ENCODE measurements at places on chromosomes 13 and 19.

DNA sequence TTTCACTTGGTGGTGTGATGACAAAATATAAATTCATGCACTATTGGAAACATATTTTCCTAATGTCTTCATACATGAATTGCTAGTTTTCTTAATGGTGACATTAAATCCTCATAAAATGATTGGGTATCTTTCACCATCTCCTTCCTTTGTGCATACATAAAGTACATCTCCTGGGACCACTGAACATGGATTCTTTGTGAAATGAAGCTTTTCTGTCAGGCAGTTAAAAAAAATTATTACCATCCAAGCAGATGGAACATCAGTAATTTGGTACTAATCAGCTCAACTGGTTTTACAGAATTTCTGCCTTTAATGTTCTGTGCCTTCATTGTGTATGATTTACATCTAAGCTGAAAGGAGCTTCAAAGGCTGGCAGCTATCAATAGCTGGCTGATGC, 891.7 kb upstream of the SLC10A2 start:
- DNase-seq, result no peak

DNA sequence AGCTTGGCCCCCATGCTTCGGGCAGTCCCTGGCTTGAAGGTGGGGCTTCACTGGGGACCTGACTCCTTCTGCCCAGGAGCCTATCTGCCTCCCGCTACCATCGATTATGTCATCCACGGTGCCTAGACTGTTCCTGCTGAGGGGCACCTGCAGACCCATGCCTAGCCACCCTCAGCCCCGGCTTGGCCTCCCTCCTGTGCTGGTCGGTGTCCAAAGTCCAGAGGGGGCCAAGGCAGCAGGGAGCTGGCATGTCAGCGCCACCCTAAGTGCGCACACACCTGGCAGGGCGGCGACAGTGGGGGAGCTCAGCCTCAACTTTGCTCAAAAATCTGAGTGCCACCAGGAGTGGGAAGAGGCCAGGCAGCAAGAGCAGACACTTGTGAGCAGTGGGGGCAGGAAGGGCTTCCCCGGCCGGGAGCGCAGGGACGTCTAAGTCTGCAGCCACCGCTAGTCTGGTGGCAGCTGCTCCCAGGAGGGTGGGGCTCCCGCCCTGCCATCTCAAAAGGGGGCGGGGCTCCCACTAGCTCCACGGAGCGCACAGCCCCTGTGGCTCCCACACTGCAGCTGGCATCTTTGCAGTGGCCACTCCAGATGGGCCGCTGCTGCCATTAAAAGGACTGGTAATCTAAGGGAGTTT, 13.5 kb upstream of the URAD start:
- no peak for DNase-seq

GRCh38 chr13:77415253-77416071, 88.6 kb upstream of the MYCBP2 start:
- DNase-seq, result no peak

- DNase-seq, result no peak
Observed at GRCh38 chr13:36026531-36026930, 104.7 kb downstream of the DCLK1 start.

DNA sequence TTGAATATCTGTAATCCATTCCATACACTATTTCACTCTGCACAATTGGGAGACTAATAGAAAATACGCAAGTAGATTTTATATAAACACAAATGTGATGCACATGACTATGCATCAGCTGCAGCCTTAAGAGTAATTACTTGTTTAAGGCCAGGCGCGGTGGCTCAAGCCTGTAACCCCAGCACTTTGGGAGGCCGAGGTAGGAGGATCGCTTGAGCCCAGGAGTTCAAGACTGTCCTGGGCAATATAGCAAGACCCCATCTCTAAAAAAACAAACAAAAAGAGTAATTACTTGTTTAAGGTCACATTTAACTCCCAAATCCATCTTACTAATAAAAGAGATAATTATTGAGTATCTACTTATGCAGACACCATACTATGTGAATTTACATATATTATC, 18.0 kb downstream of the IPO5 start:
- DNase-seq, result no peak

DNA sequence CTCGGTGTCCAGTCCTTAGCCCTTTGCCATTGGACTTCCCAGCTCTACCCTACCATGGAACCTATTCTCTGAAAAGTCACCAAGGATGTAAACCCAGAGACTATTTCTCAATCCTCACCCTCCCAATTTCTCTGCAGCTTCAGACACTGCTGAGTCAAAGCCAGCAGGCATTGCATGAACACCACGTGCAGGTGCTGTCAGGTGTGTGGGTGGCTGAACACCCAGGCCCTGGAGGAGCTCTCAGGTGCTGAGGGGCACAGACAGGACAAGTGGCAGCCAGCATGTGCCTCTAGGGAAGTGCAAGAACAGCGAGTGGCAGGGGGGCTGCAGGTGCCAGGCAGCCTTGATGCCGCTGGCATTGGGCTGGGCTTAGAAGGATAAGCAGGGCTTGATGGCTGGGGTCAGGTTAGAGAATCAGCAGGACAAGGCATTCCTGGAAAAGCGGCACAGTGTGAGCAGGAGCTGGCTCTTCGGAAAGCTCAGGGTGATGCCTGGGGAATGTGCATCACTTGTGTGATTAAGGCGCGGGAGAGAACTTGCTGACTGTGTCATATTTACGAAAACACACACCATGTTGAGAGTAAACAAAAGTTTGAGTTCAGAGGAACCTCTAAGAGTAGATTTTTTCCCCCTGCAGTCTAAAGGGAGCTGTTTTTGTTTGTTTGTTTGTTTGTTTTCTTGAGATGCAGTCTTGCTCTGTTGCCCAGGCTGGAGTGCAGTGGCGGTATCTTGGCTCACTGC, 83.8 kb downstream of the LNX2 start:
- DNase-seq, result no peak
